ENCODE measurements at places on chromosomes 11 and 22. TPM values are rescaled to one million over a fixed set of nuclear protein-coding genes. Genes with fewer than 3 reads are reported as not detected.

The SBF1 gene
- 82.1 TPM for total RNA-seq

The KRTAP5-10 gene
- not detected for total RNA-seq

The ROBO4 gene
- under 0.01 TPM for total RNA-seq

The BTBD10 gene
- 74.7 TPM for total RNA-seq

The FUT4 gene
- 14.1 TPM for total RNA-seq

The KCNQ1OT1 gene
- 20.8 TPM for total RNA-seq

The OR10A2 gene
- not detected for total RNA-seq

The MS4A7 gene
- 0.43 TPM for total RNA-seq

The CD6 gene
- not detected for total RNA-seq

The VPS11 gene
- 23.2 TPM for total RNA-seq

The EXPH5 gene
- 29.8 TPM for total RNA-seq

The ZNF214 gene
- total RNA-seq: 1.7 TPM

The DDTL gene
- total RNA-seq: 9.8 TPM

The SERHL2 gene
- total RNA-seq: 4.8 TPM

The NRGN gene
- total RNA-seq: 0.11 TPM

The MFRP gene
- not detected for total RNA-seq

The GLB1L3 gene
- total RNA-seq: not detected

The DNAJB7 gene
- not detected for total RNA-seq

The EFCAB6 gene
- 2.5 TPM for total RNA-seq

The SPINDOC gene
- 16.6 TPM for total RNA-seq

The DMC1 gene
- total RNA-seq: 5.0 TPM

The PRCP gene
- total RNA-seq: 31.4 TPM

The MMP11 gene
- total RNA-seq: 5.9 TPM

The EFEMP2 gene
- total RNA-seq: 68.7 TPM

The SCN2B gene
- not detected for total RNA-seq

The MMP13 gene
- not detected for total RNA-seq

The ART5 gene
- total RNA-seq: not detected

The GAL3ST1 gene
- total RNA-seq: 1.3 TPM

The CLDN25 gene
- total RNA-seq: not detected

The MS4A14 gene
- under 0.01 TPM for total RNA-seq

The OR52A1 gene
- total RNA-seq: not detected

The TRIM48 gene
- not detected for total RNA-seq

The MEI1 gene
- total RNA-seq: 0.39 TPM

The TIMM10B gene
- 30.3 TPM for total RNA-seq

The JOSD1 gene
- total RNA-seq: 55.0 TPM

The GPHA2 gene
- not detected for total RNA-seq

The MAP6 gene
- total RNA-seq: 4.7 TPM

The APOL4 gene
- total RNA-seq: not detected

The PLCB3 gene
- 60.6 TPM for total RNA-seq

The GNAZ gene
- 41.1 TPM for total RNA-seq

The CDC42BPG gene
- 31.0 TPM for total RNA-seq

The RAG2 gene
- not detected for total RNA-seq

The C11orf86 gene
- not detected for total RNA-seq

The MOV10L1 gene
- 0.39 TPM for total RNA-seq

The THAP12 gene
- 39.3 TPM for total RNA-seq

Measured in placental epithelial cell (primary cell).